ENCODE measurements at places on chromosomes 5 and 9.
A peak's percentile ranks its signal among the peaks of the same experiment; 100 is the strongest.

DNA sequence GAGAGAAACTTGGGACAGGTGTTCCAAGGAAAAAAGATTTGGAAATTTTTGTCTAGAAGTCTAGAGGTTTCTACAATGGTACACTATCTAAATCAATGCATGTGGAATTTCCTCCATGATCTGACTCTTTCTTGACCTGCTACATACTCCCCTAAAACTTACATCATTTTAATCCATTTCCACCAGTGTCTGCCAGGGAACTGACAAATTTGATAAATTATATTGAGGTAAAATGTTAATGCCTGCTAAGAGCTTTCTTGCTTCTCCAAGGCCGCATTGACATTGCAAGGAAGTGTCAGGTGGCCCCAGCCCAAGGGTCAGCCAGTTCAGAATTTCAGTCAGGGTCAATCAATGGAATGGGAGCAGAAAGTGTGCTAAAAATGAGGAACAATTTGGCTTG, 163.4 kb upstream of the FBXL17 start:
- DNase-seq: no peak

DNA sequence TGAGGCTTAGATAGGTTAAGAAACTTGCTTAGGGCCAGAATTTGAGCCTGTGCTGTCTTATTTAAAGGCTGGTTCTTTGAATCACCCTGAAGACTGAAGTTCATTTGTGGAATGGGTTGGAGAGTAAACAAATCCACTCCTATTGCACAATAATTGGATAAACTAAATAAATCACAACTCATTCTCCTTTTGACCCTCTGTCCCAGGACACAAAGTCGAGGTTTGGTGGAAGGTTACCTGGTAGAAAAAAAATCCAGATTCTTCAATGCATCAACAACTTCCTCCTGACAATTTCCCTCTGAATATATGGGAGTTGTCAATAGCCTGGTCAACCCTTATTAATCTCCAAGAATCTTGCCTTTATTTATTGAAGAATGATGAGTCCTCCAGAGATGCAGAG, 28.9 kb downstream of the TBC1D2 start:
- DNase-seq: no peak

GRCh38 chr5:89929173-89929572, 480.4 kb downstream of the CETN3 start:
- peak; percentile 12 for DNase-seq

DNA sequence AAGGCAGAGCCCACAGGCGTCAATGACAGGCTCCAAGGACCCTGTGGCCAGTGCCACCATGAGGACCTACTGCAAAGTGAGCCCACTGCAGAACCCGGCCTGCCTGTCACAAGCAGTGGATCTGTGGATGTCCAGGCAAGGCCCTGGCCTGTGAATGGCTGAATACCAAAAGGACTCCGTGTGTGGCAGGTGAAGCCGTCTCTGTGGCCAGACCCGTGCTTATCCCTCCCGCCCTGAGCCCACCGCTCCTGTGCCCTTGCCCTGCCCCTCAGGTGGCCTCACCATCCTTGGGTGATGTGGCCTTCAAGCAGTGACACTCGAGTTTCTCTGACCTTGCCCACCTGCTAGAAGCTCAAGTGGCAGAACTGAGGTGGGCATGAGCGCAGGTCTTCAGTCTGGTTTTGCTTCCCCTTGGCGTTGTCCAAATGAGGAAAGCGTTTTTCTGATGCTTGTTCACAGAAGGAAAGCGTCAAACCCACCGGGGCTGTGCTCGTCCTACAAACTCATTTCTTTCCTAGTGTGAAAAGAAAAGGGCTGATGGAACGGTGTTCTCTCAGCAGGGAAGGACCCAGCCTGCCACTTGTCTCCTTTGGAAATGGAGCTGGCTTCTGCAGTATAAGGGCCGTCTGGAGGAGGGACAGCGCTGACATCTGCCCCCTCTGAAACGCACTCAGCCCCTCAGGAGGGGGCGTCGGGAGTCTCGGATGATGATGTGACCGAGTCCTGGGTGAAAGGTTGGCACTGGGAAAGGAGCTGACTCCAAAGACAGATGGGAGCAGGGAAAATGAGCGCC, 377.7 kb upstream of the IRX4 start:
- DNase-seq: no peak

- no peak for DNase-seq
Observed at GRCh38 chr9:33498387-33498786, 24.7 kb upstream of the NOL6 start.

- no peak for DNase-seq
Observed at GRCh38 chr5:73783828-73784227, 157.8 kb downstream of the ARHGEF28 start.

GRCh38 chr9:120353506-120353905, 226.5 kb downstream of the CDK5RAP2 start:
- no peak for DNase-seq

GRCh38 chr5:124669956-124670721, 76.3 kb downstream of the ZNF608 start:
- no peak for DNase-seq

GRCh38 chr9:91193087-91193657, 168.5 kb downstream of the AUH start:
- peak; percentile 81 for DNase-seq

GRCh38 chr5:77449277-77449676, 42.8 kb downstream of the WDR41 start:
- no peak for DNase-seq

DNA sequence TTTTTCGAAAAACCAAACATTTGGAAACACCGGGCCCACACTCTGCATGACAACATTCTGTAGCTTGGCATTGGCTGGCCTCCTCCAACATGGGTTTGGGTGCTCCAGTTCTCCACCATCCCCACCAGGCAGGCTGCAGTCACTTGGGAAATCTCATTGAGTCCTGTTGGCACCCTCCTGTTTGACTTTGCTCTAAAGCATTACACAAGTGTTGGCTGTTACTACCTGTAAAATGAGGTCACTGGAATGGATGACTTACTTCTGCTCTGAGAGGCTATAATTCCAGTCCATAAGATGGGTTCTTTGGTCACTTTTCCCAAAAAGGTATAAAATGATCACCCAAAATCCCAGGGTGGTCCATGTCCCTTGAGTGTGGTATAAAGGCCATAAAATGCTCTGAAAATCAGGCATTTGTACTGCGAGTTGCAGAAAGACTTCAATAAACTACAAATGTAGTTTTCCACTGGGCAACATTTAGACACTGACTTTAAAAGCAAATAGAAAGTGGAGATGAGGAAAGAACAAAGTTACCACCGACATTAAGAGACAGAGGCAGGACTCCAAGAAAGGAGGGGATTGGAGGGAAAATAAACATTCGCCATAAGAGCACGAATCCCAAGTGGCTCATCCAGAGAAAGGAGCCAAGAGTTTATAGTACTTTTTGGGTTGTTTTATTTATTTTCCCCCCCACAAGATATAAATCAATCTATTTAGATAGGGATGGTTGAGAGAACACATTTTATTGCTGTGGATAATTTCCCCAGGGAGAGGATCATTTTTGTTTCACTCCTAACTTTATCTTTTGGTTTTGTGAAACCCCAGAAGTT, 295.1 kb downstream of the TLE1 start:
- DNase-seq: no peak

GRCh38 chr5:133938039-133938821, 30.2 kb downstream of the C5orf15 start:
- DNase-seq: no peak

DNA sequence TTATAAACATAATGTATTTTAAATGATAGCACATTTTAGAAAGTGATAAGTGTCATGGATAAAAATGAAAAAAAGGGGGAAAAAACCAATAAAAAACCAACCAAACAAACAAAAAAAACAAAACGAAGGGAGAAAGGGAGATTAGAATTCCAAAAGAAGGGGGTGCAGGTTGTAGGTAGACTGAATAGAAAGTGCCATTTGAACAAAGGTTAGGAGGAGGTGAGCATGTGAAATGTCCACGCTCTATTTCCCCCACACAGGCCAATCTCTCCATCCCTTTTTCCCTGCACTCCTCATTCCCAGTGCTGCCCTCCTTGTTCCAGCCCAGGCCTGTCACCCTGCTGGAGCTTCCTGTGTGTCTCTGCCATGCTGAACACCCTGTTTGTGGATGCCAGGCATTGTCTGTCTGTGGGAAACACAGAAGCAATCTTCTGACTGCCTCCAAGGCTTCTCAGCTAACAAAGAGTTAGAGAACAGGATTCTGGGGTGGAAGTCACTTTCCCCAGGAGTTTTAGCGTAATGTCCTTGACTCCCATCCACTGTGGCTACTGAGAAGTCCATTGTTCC, 138.8 kb downstream of the ADAMTS16 start:
- DNase-seq: no peak

- no peak for DNase-seq
Observed at GRCh38 chr5:10849278-10849677, 88.2 kb upstream of the DAP start.

GRCh38 chr5:103648086-103648485, 85.5 kb upstream of the NUDT12 start:
- DNase-seq: no peak

- no peak for DNase-seq
Observed at GRCh38 chr5:162529886-162530285, 462.3 kb downstream of the GABRG2 start.

DNA sequence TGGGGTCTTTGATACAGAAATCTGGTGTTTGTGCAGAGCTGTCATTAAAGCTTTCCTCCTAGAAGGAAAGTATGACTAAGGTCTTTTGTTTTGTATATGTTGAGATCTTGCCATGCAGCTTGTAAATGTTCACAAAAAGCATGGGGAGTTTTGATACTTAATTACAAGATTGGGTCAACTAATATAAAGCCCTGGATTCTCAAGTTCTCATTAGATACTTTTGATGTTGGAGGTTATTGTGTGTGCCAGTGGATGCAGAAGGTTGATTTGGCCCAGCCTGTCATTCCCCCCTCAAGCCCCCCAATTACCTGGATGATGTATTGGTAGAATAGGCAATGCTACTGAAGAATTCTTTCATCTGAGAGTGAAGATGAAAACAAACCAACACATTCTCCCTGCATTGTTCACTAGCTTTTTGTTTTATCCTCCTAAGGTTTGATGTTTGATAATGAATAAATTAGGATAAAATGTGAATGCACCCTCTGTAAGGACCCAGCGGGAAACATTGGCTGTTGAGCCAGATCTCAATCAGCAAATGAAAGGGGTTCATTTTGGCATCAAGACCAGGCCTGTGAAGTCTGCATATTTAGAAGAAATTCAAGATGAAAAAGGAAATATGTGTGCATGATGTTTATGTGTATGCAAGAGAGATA, 61.9 kb upstream of the ADAMTS19 start:
- no peak for DNase-seq

GRCh38 chr5:26343801-26344325, 694.5 kb downstream of the CDH9 start:
- DNase-seq: no peak

All from NCI-H1417 (cell line).